ENCODE measurements at places on chromosomes 11 and 22. TPM values are rescaled to one million over a fixed set of nuclear protein-coding genes. Genes with fewer than 3 reads are reported as not detected.
A peak's percentile ranks its signal among the peaks of the same experiment; 100 is the strongest.

DNA sequence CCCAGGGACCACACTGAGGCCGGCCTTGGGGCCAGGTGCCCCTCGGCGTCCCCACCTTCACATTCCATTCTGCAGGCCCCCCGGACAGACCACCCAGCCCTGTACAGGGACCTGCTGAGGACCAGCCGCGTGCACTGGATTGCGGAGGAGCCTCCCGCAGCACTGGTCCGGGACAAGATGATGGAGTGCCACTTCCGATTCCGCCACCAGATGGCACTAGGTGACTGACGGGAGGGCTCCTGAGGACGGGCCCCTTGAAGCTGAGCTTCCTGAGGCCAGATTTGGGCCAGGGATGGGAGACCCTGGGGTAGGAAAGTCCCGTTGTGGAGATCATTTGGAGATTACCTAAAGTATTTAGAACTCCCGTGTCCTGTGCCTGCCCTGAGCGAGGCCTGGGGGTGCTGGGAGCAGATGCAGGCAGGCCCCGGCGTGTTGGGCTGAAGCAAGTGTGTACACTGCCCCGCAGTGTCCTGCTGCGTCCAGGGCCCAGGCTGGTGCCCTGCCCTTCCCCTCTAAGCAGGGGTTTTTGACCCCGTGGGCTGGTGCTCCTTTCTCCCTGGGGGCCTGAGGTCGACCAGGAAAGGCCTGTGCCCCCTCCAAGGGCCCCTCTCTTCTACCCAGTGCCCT is 20.0 kb downstream of the TRMU start:
- peak; percentile 40 for DNase-seq

GRCh38 chr11:115217726-115218311 is 286.4 kb downstream of the CADM1 start:
- no peak for DNase-seq

Gene SMTN
- total RNA-seq = 47.2 TPM

DNA sequence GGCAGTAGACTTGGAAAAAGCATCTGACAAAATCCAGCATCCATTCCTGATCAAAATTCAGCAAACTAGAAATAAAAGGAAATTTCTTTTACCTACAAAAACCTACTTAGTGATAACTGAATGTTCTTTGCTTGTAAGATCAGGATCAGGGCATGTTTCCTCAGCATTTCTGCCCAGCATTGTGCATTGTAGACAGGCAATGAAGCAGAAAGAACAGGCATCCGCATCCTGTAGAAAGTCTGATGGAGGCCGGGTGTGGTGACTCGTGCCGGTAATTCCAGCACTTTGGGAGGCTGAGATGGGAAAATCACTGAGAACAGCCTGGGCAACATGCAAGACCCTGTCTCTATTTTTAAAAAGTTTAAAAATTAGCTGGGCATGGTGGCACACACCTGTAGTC is 32.5 kb upstream of the PANX2 start:
- DNase-seq = no peak

Gene SMTNL1
- not detected for total RNA-seq

- no peak for DNase-seq
These were observed 810.7 kb downstream of the TBC1D22A start for GRCh38 chr22:47573141-47573540.

Gene OR5D14
- total RNA-seq = not detected

DNA sequence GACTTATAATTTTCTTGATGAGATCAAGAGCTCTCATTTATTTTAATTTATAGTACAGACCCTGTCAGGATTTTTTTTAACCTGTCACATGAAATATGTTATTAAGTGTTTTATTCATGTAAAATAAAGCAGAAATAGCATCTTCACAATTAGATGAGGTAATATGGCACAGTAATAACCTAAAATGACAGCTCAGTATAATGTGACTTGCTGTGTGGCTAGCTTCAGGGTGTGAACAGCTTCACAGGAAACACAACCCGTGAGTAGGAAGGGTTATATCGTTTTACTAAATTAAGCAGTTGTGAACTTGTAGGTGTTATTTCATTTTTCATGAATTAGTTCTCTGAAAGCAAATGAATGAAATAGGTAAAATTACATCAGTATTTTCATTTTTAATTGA is 366.9 kb upstream of the CHORDC1 start:
- DNase-seq = no peak

DNA sequence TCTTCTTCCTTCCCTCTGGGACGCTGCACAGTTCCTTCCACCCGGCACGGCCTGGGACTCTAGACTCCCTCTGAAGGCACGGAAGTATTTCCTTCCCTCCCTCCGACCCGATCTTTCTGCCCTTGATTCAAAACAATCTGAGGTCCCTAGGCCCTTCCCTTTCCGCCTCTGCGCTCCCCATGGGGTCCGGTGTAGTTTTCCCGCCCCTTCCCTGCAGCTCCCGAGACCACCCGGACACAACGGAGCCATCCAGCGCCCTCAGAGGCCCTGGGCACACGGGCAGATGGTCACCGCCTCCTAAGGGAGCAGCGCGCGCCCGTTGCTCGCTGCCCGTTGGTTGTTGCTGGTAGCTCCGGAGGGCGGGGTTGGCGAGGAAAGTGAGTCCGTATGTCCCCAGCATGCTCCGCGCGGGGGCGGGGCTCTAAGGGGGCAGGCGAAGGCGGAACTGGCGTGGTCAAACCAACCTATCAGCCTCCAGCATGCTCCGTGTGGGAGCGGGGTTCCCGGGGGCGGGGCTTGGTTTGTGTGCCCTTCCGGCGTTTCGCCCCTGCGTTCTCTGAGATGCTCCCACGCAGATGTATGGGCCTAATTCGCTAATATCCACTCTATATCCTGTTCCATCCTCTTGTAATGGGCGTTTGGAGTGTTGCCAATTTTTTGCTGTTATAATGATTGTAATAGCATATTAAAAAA is 19.6 kb downstream of the MIF start:
- DNase-seq = peak; percentile 98

- no peak for DNase-seq
These were observed 59.2 kb upstream of the PHOX2A start for GRCh38 chr11:72303179-72303578.

- DNase-seq = no peak
These were observed 16.0 kb upstream of the TMPRSS13 start for GRCh38 chr11:117945047-117945810.

- peak; percentile 95 for DNase-seq
These were observed 49.1 kb upstream of the A4GALT start for GRCh38 chr22:42769574-42770447.
